ENCODE measurements at places on chromosomes 13 and 19. TPM values are rescaled to one million over a fixed set of nuclear protein-coding genes. Genes with fewer than 3 reads are reported as not detected.

Gene ZNF154
- total RNA-seq = 19.3 TPM

Gene ZIM2
- not detected for total RNA-seq

Gene ZNF90
- total RNA-seq = 148 TPM

Gene F10
- 32.2 TPM for total RNA-seq

Gene SLC46A3
- 1.8 TPM for total RNA-seq

Measured in endodermal cell (in vitro differentiated cells).